ENCODE measurements at places on chromosomes 2 and 18. TPM values are rescaled to one million over a fixed set of nuclear protein-coding genes. Genes with fewer than 3 reads are reported as not detected.

FOXD4L1 gene
- 0.62 TPM for total RNA-seq

DNA sequence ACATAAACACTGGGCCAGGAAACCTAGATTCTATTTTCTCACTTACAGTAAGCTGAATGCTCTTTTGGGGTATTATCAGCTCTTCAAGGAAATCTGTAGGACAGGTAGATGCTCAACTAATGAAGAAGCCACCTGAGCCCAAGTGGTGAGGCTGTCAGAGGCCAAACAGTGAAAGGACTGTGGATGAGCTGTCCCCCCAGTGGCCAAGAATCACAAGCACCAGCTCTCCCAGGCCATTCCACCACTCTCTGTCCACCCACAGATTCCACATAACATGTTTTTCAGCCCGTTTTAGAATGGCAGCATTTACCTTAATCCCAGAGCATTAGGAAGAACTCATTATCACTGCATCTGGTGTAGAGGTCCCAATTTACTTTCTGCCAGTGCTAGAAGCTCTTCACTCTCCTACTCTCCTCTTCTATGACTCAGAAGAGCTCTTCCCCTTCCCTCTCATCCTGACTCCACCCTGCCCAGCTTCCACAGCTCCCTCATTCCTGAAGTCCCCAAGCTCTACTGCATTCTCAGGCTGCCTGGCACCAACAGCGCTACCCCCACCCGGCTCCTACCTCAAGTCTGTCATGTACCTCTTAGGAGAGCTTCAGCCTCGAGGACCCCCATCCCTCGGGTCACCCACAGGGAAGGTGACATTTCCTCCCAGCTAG lies 43.8 kb upstream of the GORASP2 start:
- H3K4me1 ChIP-seq, result no peaks in the 10 kb centered on the region
- no peaks in the 10 kb centered on the region for H3K27me3 ChIP-seq
- no peak for DNase-seq

DNA sequence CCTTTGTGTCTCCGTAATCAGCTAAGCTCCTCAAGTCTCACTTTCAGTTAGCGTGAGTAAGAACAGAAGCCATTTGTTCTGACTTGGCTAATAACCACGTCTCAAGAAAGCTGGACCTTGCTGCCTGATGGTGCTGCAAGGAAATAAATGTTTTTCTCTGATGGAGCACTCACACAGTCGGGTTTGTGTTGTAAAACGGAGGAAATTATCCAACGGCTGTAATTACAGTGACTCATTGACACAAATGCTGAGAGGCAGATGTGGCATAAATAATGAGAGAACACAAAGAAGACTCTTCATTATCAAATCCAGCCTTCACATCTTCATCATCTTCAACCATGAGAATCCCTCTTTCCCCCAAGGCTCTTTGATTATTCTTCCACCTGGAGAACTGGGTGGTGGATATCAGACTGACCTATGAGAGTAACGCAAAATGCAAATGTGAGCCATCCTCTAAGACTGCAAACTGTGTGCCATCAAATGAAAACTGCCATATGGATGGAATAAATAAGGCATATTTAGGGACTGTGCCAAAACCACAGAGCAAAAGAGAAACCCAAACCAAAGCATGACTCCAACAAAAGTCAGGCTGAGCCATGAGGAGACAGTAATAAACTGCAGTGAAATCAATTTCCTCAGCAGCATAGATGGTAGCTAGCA lies 252.6 kb downstream of the RND3 start:
- DNase-seq, result no peak
- H3K27me3 ChIP-seq, result no peaks in the 10 kb centered on the region
- no peaks in the 10 kb centered on the region for H3K36me3 ChIP-seq
- H3K4me1 ChIP-seq, result no peaks in the 10 kb centered on the region
- H3K27ac ChIP-seq, result no peak overlapping the region

DNA sequence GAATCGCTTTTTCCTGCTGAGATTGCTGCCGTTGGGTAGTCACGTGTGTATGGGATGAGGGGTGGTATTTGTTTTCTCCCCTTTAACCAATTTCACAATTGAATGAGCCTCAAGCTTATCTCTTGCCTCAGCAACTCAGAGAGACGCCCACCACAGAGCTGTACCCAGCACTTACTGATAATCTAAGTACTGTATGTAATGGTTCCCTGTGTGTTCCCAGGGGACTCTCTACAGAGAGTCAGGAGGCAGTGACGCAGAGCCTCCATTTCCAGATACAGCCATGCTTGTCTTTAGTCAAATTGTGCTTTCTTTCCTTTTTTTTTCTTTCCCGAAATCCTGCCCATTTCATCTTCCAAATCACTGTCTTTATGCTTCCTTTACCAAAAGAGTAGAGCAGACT lies 1102.1 kb upstream of the KLHL29 start:
- no peak overlapping the region for H3K4me3 ChIP-seq
- H3K27ac ChIP-seq, result no peak overlapping the region
- no peaks in the 10 kb centered on the region for H3K36me3 ChIP-seq
- H3K4me1 ChIP-seq, result no peaks in the 10 kb centered on the region

GRCh38 chr2:234969306-234970098 lies 17.7 kb downstream of the SH3BP4 start:
- H3K36me3 ChIP-seq, result no peaks in the 10 kb centered on the region
- H3K27ac ChIP-seq, result no peak overlapping the region
- DNase-seq, result no peak
- no peak overlapping the region for H3K4me3 ChIP-seq

DNA sequence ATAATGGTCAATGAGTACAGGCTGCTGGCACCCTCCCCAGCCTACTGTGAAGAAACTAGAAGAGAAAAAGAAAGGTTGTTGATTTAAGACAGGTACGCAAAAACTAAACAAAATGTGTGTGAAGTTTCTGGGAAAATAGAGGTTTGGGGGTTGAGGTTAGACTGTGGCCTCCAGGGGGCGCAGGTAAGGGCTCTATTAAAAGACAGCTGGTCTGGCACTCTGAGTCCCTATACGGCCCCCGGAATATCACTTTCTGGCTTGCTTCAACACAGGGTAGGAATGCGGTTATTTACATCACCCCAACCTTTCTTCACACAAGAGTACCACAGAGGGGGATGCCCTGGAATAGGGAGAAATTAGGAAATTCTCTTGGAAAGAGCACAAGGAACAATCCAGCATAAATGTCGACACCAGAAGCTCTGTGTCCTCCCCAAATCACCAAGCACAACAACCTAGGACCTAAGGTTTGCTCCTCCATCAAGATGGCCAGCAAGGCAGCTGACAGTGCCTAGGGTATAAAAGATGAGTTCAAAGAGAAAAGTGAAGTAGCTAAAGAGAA lies 480.8 kb upstream of the KLHL29 start:
- no peaks in the 10 kb centered on the region for H3K4me1 ChIP-seq
- DNase-seq, result peak; percentile 48
- H3K27me3 ChIP-seq, result no peaks in the 10 kb centered on the region
- H3K4me3 ChIP-seq, result no peak overlapping the region

- H3K27me3 ChIP-seq, result no peaks in the 10 kb centered on the region
- H3K4me3 ChIP-seq, result peak overlapping the region; percentile 89
- no peak overlapping the region for H3K27ac ChIP-seq
- DNase-seq, result no peak
- H3K36me3 ChIP-seq, result peaks cover 20% of the 10 kb centered on the region
These were observed 2.0 kb downstream of the GIGYF2 start for GRCh38 chr2:232699110-232699509.
